ENCODE measurements at places on chromosomes 7 and 10.

DNA sequence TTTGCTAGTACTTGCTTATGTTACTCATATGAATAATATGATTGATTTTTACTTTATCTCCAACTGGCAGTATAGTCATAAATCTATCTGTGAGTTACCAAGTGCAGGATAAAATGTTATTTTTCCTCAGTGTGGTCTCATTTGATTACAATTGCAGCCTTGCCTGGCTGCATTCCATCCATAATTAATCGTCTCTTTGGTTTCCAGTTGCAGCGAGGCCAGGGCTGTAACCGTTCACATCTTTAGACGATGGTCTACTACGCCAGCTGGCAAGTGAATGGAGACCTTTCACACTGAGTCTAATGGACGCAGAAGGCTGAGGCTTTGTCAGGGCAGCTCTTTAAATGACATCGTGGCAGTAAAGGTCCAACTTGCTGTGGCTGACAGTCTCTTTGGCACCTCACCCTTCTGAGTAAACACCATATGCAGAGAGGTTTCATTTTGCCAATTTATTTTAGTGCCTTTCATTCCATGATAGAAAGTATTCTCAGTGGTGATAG lies 84.0 kb downstream of the ARL4A start:
- DNase-seq, result no peak

DNA sequence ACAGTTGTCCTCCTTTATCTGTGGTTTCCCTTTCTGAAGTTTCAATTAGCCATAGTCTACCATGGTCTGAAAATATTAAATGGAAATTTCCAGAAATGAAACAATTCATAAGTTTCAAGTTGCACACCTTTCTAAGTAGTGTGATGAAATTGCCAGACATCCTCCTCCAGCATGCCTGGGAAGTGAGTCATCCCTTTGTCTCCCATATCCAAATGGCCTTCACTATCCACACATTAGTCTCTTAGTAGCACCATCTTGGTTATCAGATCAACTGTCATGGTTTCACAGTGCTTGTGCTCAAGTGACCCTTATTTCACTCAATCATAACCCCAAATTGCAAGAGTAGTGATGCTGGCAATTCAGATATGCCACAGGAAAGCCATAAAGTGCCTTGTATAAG lies 83.4 kb upstream of the PPP1R9A start:
- no peak for DNase-seq

DNA sequence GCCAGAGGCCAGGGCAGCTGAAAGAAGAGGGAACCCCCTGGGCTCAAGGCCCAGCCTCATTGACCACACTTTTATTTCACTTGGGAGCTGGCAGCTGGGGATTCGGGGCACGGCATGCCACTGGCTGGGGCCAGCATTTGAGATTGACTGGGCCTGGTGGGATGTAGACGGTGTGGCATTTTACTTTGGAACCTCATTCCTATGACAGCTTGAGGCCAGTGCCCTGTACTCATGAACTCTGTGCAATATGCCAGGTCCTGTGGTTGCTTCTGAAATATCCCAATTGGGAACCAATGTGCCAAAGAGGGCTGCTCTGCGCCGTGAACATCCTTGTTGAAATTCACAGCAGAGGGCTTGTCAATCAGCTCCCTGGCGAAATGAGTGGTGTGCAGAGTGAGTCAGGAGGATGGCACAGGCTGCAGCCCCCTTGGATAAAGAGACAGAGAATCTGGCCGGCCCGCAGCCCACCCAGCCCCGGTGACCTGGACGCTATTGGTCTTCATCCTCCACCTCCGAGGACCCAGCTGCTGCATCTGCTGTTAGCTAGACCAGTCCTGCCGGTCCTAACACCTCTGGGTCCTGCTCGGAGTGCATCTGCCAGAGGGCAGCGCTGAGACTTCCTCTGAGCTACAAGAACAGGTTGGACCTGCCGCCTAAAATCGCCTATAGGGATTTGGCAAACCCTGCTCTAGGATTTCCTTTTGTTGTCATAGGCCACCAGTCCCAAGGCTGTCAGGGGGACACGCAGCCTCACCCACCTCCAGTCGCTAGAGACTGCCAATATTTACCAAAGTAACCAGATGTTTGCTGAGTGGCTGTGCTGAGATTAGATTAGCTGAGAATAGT lies 58.0 kb downstream of the PRKAG2 start:
- no peak for DNase-seq

DNA sequence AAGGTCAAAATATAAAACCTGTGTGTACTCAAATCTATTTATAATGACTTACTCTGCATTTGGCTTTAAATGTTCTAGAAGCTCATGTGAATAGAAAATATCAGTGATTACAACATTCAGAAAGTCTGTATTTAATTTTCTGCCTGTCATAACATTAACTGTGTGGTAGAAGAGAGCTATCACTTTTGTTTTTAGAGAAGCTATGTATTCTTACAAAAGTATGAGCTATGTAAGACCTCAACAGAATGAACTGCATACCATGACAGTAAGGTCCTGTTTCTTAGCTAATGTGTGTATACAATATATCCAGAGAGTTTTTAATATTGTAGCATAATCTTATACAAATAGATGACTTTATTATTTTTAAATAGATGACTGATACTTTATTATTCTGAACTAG lies 61.5 kb downstream of the PTN start:
- no peak for DNase-seq

- no peak for DNase-seq
Observed at GRCh38 chr7:8161364-8161828, 100.6 kb downstream of the ICA1 start.

- DNase-seq, result peak; percentile 18
Observed at GRCh38 chr7:137606061-137606674, 240.6 kb downstream of the DGKI start.

DNA sequence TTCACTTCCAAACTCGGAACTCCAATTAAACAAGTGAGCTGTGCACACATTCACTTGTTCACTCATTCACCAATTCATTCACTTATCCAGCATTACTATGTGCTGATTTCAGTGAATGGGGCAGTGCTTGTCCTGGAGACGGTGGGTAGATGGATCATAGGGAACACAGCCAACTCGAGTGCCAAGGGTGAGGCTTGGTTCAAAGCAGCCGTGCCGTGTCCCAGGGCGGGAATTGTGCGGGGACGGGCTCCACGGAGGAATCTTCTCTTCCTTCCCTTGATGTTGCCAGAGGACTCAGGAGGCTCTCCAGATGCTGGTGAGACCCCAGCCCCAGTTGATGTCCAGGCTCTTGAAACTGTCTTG lies 2.9 kb downstream of the SH2D4B start:
- DNase-seq, result no peak

DNA sequence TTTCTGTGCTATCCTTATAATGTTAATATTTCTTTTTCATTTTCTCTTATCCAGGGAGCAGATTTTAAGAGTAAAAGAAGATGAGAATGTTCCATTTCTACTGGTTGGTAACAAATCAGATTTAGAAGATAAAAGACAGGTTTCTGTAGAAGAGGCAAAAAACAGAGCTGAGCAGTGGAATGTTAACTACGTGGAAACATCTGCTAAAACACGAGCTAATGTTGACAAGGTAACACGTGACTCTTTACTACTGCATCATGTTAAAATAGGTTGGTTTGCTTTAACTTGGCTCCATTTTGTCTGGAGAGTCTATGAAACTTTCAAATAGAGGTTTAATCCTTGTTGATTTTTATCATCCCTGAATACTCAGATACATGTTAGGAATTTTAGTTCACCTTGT lies 73.3 kb downstream of the RALA start:
- no peak for DNase-seq

DNA sequence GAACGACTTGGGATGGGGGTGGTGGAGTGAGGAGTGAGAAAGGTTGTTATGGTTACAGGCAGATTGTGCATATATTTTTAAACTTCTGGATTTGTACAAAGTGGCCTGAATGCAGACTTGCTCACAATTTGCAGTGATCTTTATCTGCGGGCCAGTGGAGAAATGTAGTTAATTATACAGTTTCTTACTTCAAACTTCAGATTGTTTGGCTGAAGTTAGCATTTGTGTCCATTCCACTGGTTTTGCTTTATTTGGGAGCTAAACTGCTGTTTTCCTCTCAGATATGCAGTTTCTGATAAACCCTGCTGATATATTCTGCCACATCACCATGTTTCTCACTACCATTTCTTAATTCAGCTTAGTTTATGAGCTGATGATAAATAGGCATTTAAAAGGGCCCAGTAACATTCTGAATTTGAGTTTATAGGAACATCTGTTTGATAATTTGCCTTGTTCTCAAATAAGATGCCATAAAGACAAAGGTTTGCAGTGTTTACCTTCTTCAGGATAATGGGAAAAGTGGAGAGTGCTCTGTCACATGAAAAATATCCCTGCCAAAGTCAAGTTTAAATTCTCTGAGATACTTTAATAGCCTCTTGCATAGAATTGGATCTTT lies 170.1 kb downstream of the ST7 start:
- DNase-seq, result no peak

DNA sequence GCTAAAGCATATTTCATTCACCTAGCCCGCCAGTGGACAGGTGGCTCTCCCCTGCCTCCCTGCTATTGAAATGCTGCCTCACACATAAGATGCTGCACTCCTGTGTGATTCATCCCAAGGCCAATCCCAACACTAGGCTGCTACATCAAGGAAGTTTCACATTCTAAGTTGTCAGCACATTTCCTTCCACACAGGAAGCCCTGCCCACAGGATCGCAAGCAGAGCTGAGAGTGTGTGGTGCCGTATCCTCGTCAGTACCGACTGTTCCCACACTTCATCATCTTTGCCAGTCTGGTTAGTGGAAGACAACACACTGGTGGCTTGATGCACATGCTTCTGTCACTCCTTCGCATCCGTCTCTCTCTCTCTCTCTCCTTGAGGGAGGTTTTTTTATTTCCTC lies 194.3 kb upstream of the PPP2R2D start:
- DNase-seq, result no peak

- no peak for DNase-seq
Observed at GRCh38 chr7:138478499-138478908, 18.4 kb downstream of the TRIM24 start.

- DNase-seq, result no peak
Observed at GRCh38 chr7:114531326-114531725, 116.7 kb downstream of the FOXP2 start.

- DNase-seq, result no peak
Observed at GRCh38 chr10:60846173-60846572, 67.9 kb downstream of the CDK1 start.

DNA sequence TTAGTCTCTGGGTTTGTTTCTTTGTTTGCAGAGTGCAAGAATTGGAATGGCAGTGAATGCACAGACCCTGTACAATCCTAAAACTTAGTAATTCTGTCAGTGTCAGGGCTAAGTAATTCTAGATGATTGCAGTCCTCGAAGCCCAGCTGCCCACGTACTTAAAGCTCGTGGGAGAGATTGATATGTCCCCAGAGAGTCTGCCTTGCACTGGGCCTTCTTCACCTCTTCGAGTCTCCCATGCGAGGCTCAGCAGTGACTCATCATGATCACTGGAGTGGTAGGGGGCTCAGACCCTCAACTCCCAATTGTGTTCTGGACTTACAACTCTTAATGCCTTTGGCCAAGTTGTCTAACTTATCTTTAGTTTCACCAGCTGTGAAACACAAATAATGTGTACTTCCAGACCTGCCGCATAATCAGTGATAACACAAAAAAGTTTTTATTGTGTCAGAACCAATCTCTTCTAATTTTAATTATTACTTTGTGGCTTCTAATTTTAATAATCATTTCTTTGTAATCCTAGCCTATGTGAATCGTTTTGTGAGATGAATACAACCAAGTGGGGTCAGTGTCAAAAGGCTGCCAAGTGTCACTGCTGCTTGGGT lies 345.6 kb upstream of the LRGUK start:
- no peak for DNase-seq

DNA sequence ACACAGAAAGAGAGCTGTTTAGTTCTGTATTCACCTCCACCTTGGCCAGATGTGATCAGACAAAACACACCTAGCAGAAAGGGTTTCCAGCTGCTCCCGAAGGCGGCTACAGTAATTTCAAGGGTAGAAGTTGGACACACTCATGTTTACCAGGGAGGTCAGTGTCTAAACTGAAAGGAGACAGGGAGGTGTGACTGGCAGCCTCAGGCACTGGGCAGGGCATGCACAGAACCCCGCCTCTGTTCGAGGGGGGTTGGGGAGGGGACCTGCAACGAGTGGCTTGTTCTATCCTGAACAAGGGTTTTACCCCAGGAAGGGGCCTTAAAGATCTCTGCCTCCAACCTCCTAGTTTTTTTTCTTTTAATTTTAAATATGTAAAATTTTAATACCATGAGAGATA lies 49.6 kb downstream of the BPGM start:
- no peak for DNase-seq

GRCh38 chr10:78927257-78927995 lies 141.3 kb upstream of the ZMIZ1 start:
- no peak for DNase-seq

- DNase-seq, result no peak
Observed at GRCh38 chr10:98172073-98172472, 37.6 kb downstream of the R3HCC1L start.

DNA sequence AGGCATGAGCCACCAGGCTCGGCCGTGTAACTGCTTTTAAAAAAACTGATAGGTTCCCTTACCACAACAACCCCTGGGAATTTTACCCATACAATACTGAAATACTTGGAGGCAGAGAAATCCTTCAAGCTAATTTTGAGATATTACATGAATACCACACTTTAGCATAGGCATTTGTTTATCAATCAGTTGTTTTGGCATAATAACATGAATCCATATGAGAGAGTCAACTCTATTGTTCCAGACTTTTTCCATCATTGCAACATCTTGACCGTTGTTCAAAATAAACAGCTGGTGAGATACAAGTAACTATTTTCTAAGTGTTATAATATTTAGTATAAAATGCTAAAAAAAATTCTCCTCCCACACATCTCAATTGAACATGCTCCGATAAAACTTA lies 36.8 kb downstream of the LAMB4 start:
- no peak for DNase-seq

- DNase-seq, result no peak
Observed at GRCh38 chr7:146892151-146892550, 775.5 kb downstream of the CNTNAP2 start.

- DNase-seq, result no peak
Observed at GRCh38 chr10:131644864-131645658, 255.7 kb upstream of the PPP2R2D start.

DNA sequence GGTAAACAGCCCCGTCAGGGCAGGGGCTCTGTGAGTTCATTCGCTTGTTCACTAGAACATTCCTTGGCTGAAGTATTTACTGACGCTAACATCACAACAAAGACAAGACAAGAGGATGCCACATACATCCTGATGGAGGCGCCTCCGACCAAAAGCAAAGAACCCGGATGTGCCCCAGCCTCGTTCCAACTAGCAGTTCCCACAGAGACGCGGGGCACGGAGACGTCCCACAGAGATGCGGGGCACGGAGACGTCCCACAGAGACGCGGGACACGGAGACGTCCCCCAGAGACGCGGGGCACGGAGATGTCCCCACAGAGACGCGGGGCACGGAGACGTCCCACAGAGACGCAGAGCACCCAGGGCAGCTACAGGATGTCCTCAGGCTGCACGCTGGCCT lies 35.4 kb upstream of the CFAP46 start:
- no peak for DNase-seq

GRCh38 chr7:45162943-45163691 lies 5.5 kb downstream of the RAMP3 start:
- no peak for DNase-seq

GRCh38 chr7:3005257-3005656 lies 38.4 kb downstream of the CARD11 start:
- no peak for DNase-seq
